ENCODE measurements at places on chromosomes 1 and 21.

DNA sequence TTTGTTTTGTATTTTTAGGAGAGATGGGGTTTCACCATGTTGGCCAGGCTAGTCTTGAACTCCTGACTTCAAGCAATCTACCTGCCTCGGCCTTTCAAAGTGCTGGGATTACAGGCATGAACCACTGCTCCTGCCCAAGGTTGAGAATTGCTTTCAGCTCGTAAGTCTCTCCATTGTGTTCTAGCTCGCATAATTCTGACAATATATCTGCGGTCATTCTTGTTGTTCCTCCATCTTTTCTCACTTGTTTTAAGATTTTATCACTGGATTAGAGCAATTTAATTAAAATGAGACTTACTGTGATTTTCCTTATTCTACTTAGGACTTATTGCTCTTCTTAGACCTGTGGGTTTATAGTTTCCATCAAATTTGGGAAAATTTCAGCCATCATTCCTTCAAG is 102.9 kb downstream of the AHCTF1 start:
- H3K27me3 ChIP-seq, result peaks cover 13% of the 10 kb centered on the region
- DNase-seq, result no peak
- no peak overlapping the region for H3K4me3 ChIP-seq
- no peak overlapping the region for H3K27ac ChIP-seq
- peaks cover 8% of the 10 kb centered on the region for H3K36me3 ChIP-seq

- DNase-seq, result no peak
- H3K27ac ChIP-seq, result no peak overlapping the region
- H3K36me3 ChIP-seq, result no peaks in the 10 kb centered on the region
- H3K27me3 ChIP-seq, result no peaks in the 10 kb centered on the region
- no peak overlapping the region for H3K4me3 ChIP-seq
Observed at GRCh38 chr1:7366286-7366954, 404.7 kb upstream of the VAMP3 start.

GRCh38 chr1:215479567-215479966 is 87.5 kb upstream of the KCTD3 start:
- peaks cover 2% of the 10 kb centered on the region for H3K36me3 ChIP-seq
- H3K4me1 ChIP-seq, result no peaks in the 10 kb centered on the region
- H3K27ac ChIP-seq, result no peak overlapping the region
- no peak overlapping the region for H3K4me3 ChIP-seq

- H3K4me1 ChIP-seq, result peaks cover 29% of the 10 kb centered on the region
- H3K27me3 ChIP-seq, result no peaks in the 10 kb centered on the region
- no peak overlapping the region for H3K27ac ChIP-seq
- no peak overlapping the region for H3K4me3 ChIP-seq
- no peak for DNase-seq
Observed at GRCh38 chr1:150999051-150999674, 7.5 kb downstream of the MINDY1 start.

DNA sequence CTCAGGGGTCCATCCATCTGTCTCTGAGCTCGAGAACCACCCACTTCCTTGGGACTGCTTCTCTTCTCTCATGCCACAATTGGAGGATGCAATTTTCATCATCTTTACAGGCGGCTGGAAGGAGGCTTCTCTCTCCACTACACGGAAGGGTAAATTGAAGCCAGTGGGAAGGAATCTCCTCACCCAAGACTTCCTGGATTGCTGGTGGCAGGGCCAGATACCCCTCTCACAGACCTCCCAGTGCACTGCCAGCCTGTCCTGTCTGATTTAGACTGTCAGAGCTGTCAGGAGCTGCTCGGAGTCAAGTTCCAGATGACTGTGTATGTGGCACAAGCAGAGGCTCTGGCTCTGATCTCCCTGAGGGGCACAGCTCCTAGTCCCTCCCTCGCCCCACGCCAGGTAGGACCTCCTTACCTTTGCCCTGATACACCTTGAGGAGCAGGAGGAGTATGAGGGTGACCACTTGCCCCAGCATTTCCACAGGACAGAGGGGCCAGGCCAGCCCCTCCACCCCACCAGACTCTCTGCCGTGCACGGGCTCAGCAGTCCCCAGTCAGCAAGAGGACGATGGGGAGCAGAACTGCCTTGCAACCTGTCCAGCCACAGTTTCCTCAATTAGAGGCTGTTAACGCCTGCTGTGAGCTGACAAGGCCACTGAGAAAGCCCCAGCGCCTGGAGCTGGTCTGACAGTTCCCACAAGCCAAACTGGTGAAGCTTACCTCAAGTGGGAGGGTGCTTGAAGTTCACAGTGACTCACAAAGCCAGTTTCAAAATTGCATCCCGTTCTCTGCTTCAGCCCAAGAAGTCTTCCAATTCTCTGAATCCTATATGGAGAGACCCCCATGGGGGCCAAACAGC is at the start of gene CD244:
Gene CD244 (minus strand): TSS at position 685 of the 858 bp plus-strand sequence. CDS start 210 bp downstream, at position 475.
- H3K27me3 ChIP-seq, result no peaks in the 10 kb centered on the region
- H3K4me1 ChIP-seq, result peaks cover 40% of the 10 kb centered on the region
- H3K4me3 ChIP-seq, result peak within 1 kb of the TSS; percentile 10

- H3K27me3 ChIP-seq, result no peaks in the 10 kb centered on the region
- no peak overlapping the region for H3K4me3 ChIP-seq
Observed at GRCh38 chr1:9322661-9323244, 30.1 kb downstream of the SPSB1 start.

- no peaks in the 10 kb centered on the region for H3K36me3 ChIP-seq
- H3K27me3 ChIP-seq, result peaks cover 4% of the 10 kb centered on the region
- no peak for DNase-seq
- H3K4me3 ChIP-seq, result no peak overlapping the region
Observed at GRCh38 chr1:88647249-88647645, 36.8 kb upstream of the PKN2 start.

GRCh38 chr1:238329671-238330070 is 438.9 kb upstream of the ZP4 start:
- H3K4me1 ChIP-seq, result no peaks in the 10 kb centered on the region
- H3K27ac ChIP-seq, result no peak overlapping the region
- H3K27me3 ChIP-seq, result no peaks in the 10 kb centered on the region
- no peak overlapping the region for H3K4me3 ChIP-seq

GRCh38 chr1:79549201-79549600 is 542.7 kb upstream of the ADGRL4 start:
- no peaks in the 10 kb centered on the region for H3K27me3 ChIP-seq
- no peak overlapping the region for H3K27ac ChIP-seq
- H3K4me1 ChIP-seq, result no peaks in the 10 kb centered on the region

DNA sequence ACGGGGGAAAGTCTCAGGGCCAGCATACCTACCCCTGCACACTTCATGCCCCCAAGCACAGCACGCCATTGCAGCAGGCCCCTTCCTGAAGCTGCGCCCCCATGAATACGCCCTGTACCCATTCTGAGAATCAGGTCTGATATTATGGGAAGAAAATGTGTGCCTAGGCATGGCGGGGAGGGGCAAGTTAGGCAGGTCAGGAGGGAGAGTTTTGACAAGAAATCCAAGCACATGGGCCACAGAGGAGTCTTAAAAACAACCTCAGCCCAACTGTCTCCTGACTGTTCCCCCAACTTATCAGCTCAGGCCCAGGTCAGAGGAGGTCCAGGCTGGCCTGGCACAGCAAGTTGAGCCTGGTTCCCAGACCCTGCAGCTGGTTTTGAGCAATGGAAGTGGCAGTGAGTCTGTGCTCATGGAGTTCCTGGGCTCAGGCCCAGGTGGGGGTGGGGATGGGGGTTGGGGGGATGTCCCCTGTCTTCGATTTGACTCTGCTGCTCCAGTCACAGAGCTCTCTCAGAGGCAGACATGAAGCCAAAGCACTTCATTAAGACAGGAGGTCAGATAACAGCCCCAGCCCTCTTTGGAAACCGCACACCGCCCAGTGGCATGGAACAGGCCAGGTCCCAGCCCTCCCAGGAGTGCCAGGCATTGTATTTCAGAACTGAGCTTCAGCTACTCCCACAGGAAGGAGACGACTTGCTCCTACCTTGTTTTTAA is 20.6 kb upstream of the BCAR3 start:
- no peaks in the 10 kb centered on the region for H3K36me3 ChIP-seq
- H3K4me1 ChIP-seq, result no peaks in the 10 kb centered on the region
- no peak overlapping the region for H3K4me3 ChIP-seq
- peak overlapping the region; percentile 11 for H3K27ac ChIP-seq
- no peaks in the 10 kb centered on the region for H3K27me3 ChIP-seq
- DNase-seq, result no peak

GRCh38 chr1:22142315-22143064 is 407 bp downstream of the WNT4 start:
- peaks cover 4% of the 10 kb centered on the region for H3K4me1 ChIP-seq
- no peak overlapping the region for H3K4me3 ChIP-seq
- H3K36me3 ChIP-seq, result no peaks in the 10 kb centered on the region

DNA sequence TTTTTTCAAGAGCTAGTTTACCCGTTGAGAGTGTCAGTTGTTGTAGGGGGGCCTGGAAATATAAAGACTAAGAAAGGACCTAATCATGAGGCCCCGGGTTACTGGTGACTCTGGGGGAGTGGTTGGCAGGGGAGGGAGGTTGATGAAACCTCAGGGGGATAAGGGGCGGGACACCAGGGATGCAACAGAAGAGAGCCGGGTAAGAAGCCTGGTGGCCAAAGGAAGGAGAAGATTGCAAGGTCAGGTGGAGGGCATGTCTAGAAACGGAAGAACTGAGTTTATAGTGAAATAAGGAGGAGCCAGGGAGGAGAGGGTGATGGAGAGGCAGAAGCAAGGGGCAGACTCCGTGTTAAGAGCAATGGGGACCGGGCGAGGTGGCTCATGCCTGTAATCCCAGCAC is 12.5 kb upstream of the SPOCD1 start:
- H3K27ac ChIP-seq, result peak overlapping the region; percentile 78
- peak overlapping the region; percentile 71 for H3K4me3 ChIP-seq
- H3K4me1 ChIP-seq, result peaks cover 42% of the 10 kb centered on the region
- DNase-seq, result no peak
- no peaks in the 10 kb centered on the region for H3K27me3 ChIP-seq

DNA sequence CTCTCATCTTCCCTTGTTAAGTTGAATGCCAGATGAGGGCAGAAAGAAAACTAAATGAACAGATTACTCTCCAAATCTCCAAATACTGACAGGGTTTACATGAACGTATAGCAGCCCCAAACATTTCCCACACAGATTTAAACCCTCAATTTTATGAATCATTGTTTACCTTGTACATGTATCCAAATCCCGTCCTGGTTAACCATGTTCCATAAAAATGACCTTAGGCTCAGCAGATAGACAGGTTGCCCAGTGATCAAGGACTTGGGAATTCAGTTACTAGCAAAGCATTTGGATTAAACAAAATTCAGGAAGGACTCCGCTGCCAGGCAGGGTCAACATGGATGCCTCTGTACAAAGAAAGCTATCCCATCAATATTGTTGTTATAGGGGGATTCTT is 213.5 kb downstream of the GPATCH2 start:
- no peak overlapping the region for H3K27ac ChIP-seq
- no peak overlapping the region for H3K4me3 ChIP-seq
- peaks cover 16% of the 10 kb centered on the region for H3K27me3 ChIP-seq
- no peaks in the 10 kb centered on the region for H3K36me3 ChIP-seq

- no peak overlapping the region for H3K27ac ChIP-seq
- peaks cover 73% of the 10 kb centered on the region for H3K36me3 ChIP-seq
- no peak for DNase-seq
- H3K4me1 ChIP-seq, result peaks cover 8% of the 10 kb centered on the region
Observed at GRCh38 chr1:230937371-230937770, 41.3 kb downstream of the TTC13 start.

DNA sequence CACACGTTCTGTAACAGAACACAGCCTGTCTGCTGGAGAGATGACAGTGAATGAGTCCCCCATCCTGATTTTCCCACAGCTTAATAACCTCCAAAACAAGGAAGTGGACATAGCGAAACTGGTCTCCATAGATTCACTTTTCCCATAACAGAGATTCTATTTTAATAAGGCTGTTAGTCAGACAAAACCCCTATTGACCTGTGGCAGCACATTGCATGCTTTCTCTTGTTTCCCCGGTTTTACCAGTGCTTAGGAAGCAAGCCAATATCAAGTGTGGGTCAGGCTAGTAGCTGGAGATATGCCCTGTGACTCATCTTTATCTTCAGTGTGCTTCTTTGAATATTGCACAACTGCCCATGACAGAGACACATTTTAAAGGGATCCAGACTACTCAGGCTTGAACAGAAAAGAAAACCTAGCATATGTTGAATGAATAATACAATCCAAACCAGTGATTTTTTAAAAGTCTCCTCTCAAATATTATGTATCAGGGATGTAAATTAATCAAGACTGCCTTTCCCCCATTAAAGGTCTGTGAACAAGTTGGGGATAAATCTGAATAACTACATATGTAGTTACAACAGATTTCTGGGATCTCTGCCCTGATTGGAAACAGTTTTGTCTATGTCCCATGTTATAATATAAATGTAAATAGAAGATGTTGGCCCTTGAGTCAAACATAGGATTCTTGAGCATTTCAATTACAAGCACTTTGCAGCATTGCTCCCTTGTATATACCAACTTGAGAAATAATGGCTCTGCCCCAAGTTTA is 11.9 kb upstream of the CLDN8 start:
- no peak for DNase-seq
- H3K27ac ChIP-seq, result no peak overlapping the region
- H3K27me3 ChIP-seq, result no peaks in the 10 kb centered on the region
- no peaks in the 10 kb centered on the region for H3K36me3 ChIP-seq
- H3K4me3 ChIP-seq, result no peak overlapping the region

- no peak overlapping the region for H3K4me3 ChIP-seq
- H3K4me1 ChIP-seq, result no peaks in the 10 kb centered on the region
- no peak overlapping the region for H3K27ac ChIP-seq
- peaks cover 21% of the 10 kb centered on the region for H3K27me3 ChIP-seq
Observed at GRCh38 chr1:48105165-48105564, 108.0 kb upstream of the TRABD2B start.
